ENCODE measurements at places on chromosomes 4 and X. TPM values are rescaled to one million over a fixed set of nuclear protein-coding genes. Genes with fewer than 3 reads are reported as not detected.

DNA sequence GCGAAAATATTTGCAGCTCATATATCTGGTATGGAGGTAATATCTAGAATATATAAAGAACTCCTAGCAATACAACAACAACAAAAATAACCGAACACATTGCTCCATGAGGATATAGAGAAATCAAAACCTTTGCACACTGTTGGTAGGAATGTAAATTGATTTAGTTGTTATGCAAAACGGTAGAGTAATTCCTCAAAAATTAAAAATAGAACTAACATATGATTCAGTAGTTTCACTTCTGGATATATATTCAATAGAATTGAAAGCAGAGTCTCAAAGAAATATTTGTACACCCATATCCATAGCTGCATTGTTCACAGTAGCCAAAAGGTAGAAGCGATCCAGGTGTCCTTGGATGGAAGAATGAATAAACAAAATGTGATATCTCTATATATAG is 203.0 kb upstream of the CNKSR2 start:
- DNase-seq: no peak

The GAB1 gene
- 3.5 TPM for total RNA-seq

The DGKK gene
- not detected for total RNA-seq

The BMX gene
- total RNA-seq: not detected

The C4orf33 gene
- 8.4 TPM for total RNA-seq

GRCh38 chr4:121726642-121727268 is 30.0 kb upstream of the ANXA5 start:
- no peak for DNase-seq

GRCh38 chr4:120001850-120002249 is 64.8 kb downstream of the MAD2L1 start:
- no peak for DNase-seq

- no peak for DNase-seq
These were observed 72.8 kb downstream of the MANBA start for GRCh38 chr4:102687982-102688433.

DNA sequence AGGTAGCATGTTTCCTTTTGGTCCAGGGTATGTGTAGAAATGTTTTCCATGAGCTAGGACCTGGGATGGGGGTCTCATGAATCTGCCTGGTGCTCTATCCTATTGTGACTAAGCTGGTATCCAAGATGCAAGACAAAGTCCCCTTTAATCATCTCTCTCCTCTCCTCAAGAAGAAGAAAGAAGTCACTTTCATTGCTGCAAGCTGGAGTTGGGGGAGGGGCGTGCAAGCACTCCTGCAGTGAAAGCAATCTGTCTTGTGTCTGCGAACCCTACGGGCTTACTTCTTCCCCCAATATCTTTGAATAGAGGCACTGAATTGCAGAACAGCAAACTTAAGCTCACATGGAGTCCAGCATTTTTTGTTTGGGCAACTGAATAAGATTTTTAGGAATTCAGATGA is 27.2 kb upstream of the GRPR start:
- DNase-seq: no peak

The CENPE gene
- total RNA-seq: 4.3 TPM

- no peak for DNase-seq
These were observed 1005.9 kb upstream of the PABPC4L start for GRCh38 chr4:135207531-135207930.

DNA sequence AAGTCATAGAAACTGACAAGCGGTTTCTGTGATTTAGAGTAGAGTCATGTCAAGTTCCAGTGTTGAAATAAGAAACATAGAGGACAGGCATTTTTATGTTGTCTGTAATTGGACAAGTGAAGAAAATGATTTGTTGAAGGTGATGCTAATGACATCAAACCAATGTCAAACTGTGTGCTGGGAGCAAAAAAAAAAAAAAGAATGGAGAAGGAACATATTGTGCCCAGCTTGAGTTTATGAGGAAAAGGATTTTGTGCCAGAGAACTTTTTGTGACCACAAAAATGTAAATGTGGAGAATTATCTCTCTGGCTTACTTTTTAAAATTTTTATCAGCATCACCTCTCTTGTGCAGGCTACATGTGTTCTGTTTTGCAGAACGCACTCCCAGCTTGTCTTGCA is 495.7 kb downstream of the RAPGEF2 start:
- no peak for DNase-seq

DNA sequence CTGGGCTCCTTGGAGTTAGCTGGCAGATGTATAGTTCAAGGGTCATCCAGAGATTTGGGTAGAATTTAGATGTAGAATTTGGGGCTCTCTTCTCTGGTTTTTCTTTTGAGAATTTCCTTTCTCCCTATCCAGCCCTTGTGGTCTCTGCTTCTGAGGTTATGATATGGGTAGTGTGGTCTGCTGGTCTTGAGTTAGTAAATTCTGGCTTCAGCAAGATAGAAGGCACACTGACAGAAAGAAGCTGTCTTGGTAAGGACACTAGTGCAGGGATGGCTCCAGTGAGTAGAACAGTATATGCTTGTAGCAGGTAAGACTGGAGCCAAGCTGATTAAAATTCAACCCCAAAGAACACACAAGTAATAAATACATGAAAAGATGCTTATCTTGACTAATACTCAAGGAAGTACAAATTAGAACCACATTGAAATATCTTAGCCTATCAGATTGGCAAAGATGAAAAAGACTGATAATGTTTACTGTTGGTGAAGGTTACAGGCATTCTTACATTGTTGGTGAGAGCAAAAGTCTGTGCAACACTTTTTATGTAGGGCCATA is 2.1 kb upstream of the IL9R start:
- DNase-seq: no peak

The TRIML2 gene
- not detected for total RNA-seq

The IRF2 gene
- 33.5 TPM for total RNA-seq

The KLB gene
- not detected for total RNA-seq

GRCh38 chrX:112627206-112627605 is 52.5 kb downstream of the LHFPL1 start:
- DNase-seq: no peak

The MAPK10 gene
- total RNA-seq: 4.8 TPM
